ENCODE measurements at places on chromosomes 6 and 20.

DNA sequence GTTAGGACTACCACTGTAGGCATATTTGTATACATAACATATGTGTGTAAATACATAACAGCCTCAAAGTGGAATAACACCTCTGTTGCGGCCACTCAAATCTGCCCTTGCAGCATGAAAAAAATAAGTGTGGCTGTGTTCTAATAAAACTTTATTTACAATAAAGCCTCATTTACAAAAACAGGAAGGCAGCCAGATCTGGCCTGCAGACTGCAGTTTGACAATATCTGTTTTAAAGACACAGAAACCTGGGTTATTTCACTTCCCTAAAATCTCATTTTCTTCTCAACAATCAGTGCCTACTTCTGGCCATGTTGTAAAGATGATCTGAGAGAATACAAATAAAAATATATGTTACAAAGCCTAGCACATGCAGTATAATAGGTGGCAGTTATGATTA is 53.9 kb upstream of the SCML4 start:
- no peak for DNase-seq

- DNase-seq = no peak
Observed at GRCh38 chr6:83417880-83418663, 12.8 kb downstream of the ME1 start.

- no peak for DNase-seq
Observed at GRCh38 chr6:47851091-47851490, 69.3 kb downstream of the OPN5 start.

DNA sequence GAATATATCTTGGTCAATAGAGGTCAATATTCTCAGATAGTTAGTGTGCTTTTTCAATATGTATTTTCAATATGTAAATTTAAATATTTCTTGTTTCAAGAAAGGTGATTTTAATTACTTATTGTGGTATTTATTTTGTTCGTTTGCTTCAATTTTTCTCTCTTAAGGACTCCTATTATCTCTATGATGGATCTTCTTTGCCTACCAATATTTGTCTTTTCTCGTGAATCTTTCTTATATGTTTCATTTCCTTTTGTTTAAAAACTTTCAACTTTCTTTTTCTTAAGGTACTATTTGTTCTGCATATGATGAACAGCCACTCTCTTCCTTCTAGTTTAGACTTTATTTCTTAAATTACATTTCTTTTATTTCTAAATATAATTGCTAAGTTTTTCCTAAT is 46.1 kb upstream of the PSMF1 start:
- DNase-seq = no peak

- DNase-seq = no peak
Observed at GRCh38 chr6:21908161-21908848, 314.8 kb downstream of the SOX4 start.

DNA sequence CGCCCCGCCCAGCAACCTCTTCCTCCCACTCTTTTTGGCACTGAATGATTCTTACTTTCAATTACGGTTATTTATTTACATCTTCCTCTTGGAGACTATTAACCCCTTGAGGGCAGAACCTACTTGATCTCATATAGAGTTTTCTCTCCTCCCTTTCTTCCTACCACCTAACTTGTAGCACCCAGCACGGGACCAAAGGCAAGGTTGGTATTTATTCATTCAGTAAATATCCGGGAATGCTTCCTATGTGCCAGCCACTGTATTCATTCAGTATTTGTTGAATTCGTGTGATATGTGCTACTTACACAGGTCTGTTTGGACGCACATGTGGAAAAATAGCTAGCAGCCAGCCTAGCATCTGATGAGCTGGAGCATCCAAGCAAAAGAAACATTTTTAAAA is 1.3 kb upstream of the CNKSR3 start:
- no peak for DNase-seq

- DNase-seq = no peak
Observed at GRCh38 chr6:119921491-119922010, 572.0 kb upstream of the MAN1A1 start.

DNA sequence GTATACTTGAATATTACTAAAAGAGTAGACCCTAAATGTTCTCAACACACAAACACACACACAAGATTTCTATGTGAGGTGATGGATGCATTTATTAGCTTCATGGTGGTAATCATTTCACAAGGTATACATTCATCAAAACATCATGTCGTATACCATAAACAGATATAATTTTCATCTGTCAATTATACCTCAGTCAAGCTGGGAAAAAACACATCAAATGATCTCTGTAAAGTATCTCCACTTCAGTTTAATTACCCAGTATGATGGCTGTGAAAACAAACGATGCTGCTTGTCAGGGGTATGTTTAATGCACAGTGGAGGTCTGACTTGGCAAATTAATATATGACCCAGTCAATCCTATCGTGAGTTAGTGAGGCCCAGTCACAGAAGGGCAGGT is 157.2 kb downstream of the MTFR2 start:
- DNase-seq = no peak

DNA sequence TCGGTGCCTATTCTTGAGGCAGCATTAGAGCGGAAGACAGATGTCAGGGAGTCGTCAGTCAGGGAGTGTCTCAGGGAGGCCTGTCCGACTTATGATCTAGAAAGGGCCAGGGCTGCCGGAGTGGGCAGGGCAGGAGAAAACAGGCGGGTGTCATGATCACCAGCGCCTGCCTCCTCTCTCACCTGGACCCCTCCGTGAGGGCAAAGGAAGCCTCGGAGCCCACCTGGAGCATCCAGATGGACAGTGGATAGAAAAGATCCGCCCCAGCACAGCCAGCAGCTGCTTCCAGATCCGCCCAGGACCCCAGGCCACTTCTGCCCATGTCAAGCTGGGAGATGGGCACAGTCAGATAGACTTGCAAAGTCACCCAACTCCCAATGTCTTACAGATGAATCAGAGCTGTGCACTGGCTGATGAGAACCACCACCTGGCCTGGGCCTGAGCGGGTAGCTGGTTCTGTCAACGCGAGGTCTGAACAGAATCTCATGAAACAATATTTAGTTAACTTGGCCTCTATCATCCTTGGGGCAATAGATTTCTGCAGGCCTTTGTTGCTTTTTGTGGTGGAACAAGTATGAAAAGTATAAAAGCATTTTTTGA is 22.2 kb downstream of the PSMG4 start:
- DNase-seq = no peak

GRCh38 chr6:88006557-88006956 is 41.1 kb upstream of the SPACA1 start:
- DNase-seq = no peak

GRCh38 chr6:135527960-135528249 is 30.4 kb upstream of the AHI1 start:
- DNase-seq = no peak

GRCh38 chr20:42361402-42361970 is 743.3 kb upstream of the CHD6 start:
- DNase-seq = no peak

DNA sequence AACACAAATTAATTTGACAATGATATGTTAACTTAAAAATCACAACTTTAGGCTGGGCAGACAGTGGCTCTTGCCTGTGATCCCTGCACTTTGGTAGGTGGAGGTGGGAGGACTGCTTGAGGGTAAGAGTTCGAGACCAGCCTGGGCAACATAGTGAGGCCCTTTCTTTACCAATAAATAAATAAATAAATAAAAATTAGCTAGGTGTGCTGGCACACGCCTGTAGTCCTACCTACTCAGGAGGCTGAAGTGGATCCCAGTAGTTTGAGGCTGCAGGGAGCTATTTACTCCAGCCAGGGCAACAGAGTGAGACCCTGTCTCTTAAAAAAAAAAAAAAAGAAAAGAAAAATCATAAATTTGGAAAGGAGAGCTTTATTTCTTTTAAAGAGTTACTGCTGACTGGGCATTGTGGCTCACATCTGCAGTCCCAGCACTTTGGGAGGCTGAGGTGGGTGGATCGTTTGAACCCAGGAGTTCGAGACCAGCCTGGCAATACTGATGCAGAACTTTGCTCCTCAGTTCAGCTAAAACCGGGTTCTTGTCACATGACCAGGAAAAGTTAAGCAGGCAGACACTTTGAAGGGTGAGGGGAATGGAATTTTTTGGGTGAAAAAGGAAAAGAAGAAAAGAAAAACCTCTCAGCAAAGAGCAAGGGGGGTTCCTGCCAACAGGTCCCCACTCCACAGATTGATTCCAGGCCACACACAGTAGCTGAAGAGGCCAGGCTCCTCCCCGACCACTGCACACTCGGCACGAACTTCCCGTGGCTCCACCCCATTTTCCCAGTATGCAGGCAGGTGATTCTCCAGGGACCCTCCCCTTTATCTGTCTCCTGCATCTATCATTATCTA is 44.0 kb upstream of the DDR1 start:
- DNase-seq = no peak

DNA sequence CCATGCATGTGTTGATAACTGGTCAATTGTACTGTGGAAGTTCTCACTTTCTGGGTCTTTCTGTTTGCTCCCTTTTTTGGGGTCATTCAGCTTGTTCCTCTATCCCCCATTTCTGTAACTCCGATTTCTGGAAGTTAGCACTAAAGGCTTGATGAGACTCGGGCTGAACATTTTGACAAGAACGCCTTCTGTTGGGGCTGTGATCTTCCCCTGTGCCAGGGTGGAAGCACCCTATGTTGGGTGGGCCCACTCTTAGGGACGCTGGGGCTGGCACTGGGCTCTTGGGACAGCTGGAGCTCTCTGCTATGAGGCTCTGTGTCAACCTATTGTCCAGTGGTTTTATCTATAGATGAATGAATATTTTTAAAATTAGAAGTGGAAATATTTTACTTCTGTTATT is 60.1 kb upstream of the FRMD1 start:
- DNase-seq = no peak

GRCh38 chr20:51760905-51761546 is 7.2 kb downstream of the ATP9A start:
- no peak for DNase-seq

DNA sequence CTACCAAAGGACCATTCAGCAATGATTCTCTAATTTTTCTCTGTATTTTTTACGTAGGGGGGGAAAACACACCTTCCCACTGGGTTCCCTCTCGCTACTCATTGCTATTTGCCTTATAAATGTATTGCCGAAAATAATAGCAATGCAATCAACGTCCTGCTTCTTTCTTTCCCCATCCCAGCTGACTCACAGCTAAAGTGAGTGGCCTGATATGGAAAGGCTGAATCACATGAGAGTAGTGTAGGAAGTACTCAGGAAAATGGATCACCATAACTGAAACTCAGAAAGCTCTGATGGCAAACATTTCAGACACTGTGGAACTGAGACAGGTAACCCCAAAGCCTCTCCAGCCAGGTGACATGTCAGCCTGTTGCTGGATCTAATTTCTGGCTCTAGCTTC is 49.3 kb upstream of the SRPK1 start:
- DNase-seq = no peak

DNA sequence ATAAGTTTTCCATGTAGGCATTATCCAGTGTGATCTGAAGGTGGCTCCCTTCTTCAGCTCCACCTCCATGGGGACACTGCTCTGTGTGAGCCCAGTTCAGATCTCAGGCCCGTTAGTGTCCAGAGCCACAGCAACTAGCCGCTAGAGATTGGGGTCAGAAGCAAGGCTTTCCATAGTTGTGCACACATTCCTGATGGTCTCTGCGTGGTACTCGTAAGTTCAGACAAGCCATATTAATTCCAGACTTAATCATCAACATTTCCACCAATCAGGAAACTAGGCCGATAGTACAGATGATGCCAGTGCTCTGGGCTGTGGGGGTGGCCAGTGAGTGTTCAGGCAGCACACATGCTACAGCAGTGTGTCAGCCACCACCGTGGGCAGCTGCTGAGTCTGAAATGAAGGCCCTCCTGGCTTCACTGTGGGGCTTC is 17.5 kb upstream of the SYNCRIP start:
- DNase-seq = no peak

GRCh38 chr6:13762611-13763441 is 51.2 kb upstream of the RANBP9 start:
- peak; percentile 21 for DNase-seq

GRCh38 chr6:79778816-79779215 is 147.7 kb downstream of the SH3BGRL2 start:
- DNase-seq = no peak

DNA sequence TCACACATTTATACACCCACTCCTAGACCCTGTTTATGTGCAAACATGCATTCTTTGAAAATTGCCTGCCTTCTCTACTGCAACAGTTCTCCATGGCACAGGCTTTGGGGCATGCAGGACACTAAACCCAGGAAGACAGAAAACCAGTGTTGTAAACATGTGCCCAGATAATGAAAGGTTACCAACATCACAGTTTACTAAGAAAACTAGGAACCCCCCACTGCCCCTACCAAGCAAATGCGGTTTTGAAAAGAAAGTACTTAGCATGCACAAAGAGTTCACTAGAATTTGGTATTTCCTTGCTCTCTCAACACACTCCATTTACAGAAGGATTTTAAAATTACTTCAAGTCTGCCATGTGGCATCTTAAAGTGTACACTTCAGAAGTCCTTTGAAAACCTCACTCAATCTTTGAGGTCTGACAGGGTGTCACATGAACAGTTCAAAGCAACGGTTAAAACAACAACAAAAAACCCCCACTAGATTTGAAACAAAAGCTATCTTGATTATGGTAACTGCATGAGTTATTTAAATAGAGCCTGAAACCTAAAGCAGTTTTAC is 245.0 kb downstream of the GMPR start:
- peak; percentile 33 for DNase-seq

- DNase-seq = no peak
Observed at GRCh38 chr6:82205930-82206392, 41.6 kb downstream of the IBTK start.

DNA sequence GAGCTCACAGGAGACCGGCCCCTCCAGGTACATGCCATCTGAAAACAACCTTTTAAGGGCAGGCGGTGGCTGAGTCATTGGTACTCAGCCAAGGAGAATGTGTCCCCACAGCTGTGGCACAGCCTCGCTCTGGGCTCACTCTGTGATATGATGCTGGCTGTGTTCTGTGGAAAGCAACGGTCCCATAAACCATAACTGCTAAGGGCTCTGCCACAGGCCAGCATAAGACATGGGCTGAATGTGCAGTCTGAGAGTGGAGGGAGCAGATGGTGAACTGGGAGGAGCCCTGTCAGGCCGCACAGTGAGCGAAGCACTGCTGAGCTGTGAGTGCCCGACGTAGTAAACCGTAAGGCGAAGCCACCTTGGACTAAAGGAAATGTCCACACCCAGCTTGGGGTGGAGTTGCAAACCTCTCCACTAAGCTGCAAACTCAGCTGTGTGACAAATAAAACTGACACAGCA is 375.8 kb downstream of the THBS2 start:
- no peak for DNase-seq

GRCh38 chr6:108662702-108663101 is 102.0 kb downstream of the FOXO3 start:
- no peak for DNase-seq

DNA sequence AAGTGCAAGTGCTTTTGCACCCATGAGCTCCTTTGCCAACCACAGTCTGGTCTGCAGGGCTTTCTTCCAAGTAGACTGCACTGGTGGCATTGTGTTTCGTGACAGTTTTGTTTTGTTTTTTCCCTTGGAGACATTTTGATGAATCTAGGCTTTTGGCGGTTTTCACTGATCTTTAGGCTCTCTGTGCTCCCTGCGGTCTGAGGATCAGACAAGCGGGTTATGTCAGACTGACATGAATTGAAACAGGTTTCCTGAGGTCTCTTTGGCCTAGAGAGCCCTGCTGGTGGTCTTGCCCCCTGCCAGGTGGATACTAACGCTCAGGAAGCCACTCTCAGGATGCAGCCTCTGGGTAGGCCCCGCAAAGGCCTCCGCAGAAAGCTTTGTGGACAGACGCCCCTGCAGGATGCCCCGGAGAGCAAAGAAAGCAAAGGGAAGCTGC is 555.4 kb upstream of the AGPAT4 start:
- DNase-seq = no peak

GRCh38 chr20:775679-776135 is 7.4 kb upstream of the SLC52A3 start:
- no peak for DNase-seq

All from stimulated activated CD4-positive, alpha-beta T cell treated with anti-CD3 and anti-CD28 coated beads, Interleukin-4, amount 100 ng/mL, for 24 hours (primary cell).